ENCODE measurements at places on chromosomes 13 and 19.

GRCh38 chr13:78139765-78140164 lies 221.1 kb upstream of the EDNRB start:
- no peak for DNase-seq

GRCh38 chr19:7637374-7638256 lies 705 bp downstream of the STXBP2 start:
- no peak for DNase-seq

DNA sequence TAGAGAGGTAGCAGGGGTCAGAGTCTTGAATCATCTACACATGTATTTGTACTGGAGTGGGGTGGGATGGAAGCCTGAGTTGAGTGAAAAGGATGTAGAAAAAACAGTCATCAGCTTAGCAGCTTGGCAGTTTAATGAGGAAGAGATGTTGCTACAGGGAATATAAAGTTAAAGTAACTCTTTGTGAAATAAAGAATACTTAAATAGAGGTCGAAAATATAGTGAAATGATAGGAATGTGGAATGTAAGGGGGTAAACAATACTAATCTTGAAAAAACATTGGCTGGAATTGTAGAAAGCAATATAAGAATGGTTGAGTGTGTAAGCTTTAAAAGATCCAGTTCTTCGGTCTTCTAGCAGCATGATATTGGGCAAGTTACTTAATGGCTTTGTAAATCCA lies 22.7 kb downstream of the NUP58 start:
- DNase-seq: no peak

GRCh38 chr19:35228177-35228930 lies at the start of gene FAM187B:
FAM187B (minus strand) TSS chr19:35228739; CDS start chr19:35228680, 59 bp downstream.
- no peak for DNase-seq

DNA sequence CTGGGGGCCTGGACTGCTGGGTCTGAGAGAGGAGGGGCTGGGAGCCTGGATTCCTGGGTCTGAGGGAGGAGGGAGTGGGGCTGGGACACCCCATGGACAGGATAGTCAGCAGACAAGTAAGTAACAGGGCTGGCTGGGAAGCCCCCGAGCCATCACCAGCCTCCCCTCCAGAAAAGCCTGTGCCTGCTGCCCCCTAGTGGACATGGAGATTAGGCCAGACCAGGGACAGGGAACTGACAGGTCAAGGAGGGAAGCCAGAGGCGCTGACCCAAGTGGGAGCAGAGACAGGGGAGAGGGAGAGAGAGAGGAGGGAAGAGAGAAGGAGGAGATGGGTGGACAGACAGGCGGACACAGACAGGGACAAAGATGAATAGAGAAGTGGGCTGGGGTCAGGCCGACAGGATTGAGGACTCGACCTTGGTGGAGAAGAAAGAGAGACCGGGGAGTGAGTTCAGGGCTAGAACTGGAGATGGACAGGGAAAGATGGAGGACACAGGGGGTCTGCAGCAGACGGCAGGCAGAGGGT lies 6.7 kb upstream of the ERFL start:
- peak; percentile 59 for DNase-seq

- no peak for DNase-seq
Measured at GRCh38 chr13:114002009-114002544, 28.2 kb upstream of the C13orf46 start.

DNA sequence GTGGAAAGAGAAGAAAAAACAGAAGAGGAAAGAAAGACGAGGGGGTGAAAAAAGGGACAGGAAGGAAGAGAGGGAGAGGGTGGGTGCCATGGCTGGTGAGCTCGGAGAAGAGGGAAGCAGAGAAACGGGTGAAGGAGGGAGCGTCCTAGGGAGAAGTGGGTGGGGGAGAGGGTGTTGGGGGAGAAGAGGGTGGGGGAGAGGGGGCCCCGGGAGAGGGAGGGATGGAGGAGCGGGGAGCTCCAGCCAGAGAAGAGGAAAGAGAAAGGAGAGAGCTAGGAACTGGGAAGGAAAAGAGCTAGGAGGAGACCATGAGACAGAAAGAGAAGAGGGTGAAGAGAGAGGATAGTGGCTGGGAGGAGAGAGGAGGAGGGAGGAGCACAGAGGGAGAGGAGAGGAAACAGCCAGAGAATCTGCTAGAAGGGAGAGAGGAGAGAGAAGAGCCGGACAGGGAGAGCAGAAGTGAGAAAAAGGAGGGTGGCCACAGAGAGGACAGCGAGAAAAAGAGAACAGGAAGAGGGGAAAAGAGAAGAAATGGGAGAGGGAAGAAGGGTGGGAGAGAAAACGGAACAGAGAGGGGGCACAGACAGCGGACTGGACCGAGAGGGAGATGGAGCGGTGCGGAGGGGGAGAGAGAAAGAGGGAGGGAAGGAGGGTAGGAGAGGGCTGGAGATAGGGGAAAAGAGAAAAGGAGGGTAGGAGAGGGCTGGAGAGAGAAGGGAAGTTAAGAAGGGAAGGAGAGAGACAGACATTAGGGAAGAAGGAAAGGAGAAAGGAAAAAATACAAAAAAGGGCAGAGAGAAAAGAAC lies 11.9 kb upstream of the GARIN5A start:
- DNase-seq: no peak

DNA sequence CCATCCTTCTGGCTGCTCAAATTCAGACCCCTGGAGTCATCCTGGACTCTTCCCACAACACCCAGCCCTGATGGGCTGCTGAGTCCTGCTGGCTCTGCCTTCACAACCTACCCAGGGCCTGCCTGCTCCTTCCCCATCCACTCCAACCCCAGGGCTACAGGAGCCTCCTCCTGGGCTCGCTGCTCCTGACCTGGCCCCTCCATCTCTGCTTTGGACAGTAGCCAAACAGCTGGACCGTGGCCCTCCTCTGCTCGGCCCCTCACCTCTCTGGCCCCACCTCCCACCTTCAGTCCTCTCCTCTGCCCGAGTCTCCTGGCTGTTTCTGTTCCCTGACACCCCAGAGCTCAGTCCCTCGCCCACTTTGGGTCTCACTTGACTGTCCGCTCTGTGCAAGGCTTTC lies 66.7 kb downstream of the CEBPG start:
- no peak for DNase-seq

DNA sequence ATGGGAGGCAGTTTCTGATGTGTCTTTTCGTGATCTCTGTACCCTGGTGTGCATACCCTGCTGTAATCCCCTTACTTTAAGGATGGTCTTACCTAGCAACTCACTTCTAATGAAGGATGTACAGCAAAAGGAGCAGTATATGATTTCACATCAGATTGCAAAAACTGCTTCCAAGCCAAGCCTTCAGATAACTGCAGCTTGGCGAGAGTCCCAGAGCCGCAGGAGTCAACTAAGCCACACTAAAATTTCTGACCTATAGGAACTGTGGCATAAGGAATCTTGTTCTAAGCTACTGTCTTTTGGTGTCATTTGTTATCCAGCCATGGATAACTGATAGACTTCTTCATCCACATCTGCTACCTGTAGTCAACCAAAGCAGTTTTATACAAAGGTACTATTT lies 496.7 kb downstream of the GPC6 start:
- no peak for DNase-seq

DNA sequence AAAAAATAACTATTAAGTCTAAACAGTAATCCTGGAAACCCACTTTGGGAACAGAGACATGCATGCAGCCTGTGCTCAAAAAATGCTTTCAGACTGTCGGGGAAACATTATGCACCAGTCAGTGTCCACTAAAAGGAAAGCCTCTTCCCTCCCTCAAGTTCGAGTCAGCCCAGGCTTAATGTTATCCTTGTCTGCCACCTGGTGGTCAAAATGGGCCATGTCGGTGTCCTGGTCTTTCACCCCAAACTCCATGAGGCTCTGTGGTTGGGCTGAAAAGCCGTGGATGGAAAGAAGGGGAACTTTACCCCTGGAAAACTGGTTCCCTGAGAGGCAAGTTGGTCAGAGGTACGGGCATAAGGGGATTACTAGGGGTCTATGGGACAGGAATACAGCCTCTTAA lies 88.4 kb upstream of the ZNF492 start:
- DNase-seq: no peak

GRCh38 chr19:18999016-18999758 lies 34.1 kb downstream of the SUGP2 start:
- no peak for DNase-seq

GRCh38 chr19:11159598-11160439 lies 4.2 kb upstream of the SPC24 start:
- no peak for DNase-seq

- no peak for DNase-seq
Measured at GRCh38 chr13:95643571-95643935, 953 bp downstream of the DZIP1 start.

- DNase-seq: no peak
Measured at GRCh38 chr13:46104868-46105267, at the start of gene CPB2. CPB2 (minus strand) TSS chr13:46105033; CDS start chr13:46105009, 24 bp downstream.

GRCh38 chr19:38073841-38074685 lies 150.0 kb downstream of the DPF1 start:
- DNase-seq: no peak

DNA sequence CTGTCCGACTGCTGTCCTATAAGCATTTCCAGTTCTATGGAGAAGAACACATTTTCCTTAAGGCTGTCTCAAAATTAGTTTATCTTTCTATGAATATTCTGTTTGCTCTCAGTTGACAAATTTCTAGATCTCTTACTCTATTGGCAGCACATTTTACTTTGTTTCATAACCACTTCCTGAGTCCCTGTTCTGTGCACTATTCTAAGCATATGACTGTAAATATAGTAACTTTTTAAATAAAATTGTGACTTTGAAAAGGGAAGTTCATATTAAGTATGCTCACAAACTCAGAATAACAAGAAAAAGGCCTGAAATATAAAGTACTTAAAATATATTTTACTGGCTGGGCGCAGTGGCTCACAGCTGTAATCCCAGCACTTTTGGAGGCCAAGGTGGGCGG lies 56.5 kb upstream of the HTR2A start:
- DNase-seq: no peak

GRCh38 chr19:1373534-1374249 lies 10.0 kb upstream of the NDUFS7 start:
- DNase-seq: no peak

DNA sequence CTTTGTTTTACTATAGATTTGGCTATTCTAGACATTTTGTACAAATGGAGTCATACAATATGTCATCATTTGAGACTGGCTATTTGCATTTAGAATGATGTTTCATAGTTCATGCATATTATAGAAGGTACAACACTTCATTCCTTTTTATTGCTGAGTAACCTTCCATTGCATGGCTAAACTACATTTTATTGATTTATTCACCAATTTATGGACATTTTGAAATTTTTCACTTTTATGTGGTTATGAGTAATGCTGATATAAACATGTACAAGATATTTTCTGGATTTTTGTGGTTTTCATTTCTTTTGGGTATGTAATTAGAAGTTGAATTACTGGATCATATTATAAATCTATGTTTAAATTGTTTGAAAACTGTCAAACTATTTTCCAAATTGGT lies 710.3 kb upstream of the SLITRK5 start:
- no peak for DNase-seq

- no peak for DNase-seq
Measured at GRCh38 chr19:634975-635652, 1.8 kb upstream of the POLRMT start.

DNA sequence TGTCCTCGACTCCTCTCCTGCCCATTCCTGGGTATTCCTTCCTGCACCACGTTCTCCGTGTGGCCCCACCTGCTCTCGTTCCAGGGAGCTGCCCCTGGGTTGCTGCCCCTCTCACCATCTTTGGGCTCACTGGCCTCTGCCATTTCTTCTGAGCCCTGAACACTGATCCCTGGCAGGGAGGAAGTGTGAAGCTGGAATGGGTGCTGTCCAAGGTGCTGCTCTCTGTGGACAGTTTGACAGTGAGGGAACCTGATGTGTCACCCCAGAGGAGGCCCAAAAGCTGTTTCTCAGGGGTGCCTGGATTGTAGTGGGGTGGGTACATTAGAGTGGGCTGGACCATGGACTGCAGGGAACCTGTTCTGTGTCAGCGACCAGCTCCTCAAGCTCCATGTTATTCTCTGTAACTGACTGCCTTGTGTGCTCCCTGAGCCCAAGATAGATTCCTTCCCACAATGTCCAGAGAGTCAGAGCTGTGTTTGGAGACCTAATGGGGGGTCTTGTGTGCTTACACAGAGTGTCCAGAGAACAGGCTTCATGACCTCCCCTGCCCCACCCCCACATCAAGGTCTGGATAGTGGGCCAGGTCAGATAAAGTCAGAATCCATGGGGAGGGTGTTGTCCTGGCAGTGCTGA lies 7.2 kb upstream of the CEACAM8 start:
- no peak for DNase-seq

GRCh38 chr13:35988648-35989081 lies 142.5 kb downstream of the DCLK1 start:
- no peak for DNase-seq

DNA sequence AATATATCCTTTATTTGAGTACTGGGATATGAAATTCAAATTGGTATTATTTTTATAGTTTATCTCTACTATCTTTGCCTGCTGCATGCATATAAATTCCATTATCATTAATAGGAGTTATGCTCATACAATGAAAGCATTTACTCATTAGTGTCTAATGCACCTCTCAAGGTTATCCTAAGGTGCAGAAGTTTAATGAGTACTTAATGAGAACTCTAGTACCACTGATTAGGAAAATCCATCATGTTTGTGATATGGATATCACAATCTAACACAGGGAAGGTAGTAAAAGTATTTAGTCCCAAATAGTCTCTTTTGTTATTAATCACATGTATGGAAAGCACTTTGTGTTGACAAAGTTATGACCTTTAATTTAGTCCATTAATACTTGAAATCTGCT lies 77.2 kb upstream of the SLC10A2 start:
- no peak for DNase-seq

DNA sequence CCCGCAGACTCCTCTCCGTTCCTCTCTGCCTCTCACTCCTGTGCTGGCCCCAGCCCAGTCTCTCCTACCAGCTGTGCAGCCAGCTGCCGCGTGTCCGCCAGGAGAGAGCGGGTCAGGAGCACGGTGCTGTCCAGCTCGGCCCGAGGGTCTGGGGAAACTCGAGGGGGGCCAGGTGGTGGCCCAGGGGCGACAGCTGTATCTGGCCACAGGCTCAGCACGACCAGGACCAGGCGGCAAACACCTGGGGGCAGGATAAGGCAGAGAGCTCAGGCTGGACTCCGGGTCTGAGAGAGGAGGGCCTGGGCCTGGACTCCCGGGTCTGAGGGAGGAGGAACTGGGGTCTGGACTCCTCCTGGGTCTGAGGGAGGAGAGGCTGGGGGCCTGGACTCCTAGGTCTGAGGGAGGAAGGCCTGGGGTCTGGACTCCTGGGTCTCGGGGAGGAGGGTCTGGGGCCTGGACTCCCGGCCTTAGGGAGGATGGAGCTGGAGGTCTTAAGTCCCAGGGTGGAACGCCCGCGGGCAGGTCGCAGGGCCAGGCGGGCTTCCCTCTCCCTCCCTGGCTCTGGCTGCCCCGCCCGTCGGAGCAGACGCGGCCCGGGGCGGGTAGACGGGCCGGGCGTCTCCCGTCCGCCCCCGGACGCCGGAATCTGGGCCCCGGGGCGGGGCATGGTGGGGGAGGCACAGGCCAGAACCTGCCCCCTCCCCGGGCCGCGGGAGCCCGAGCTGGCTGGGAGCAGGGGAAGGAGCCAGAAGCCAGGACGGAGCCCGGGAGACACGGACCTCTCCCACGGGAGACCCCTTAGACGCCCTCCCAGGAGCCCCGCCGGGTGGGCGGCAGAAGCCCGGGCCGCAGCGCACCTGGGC lies 1.3 kb downstream of the IL11 start:
- DNase-seq: no peak

DNA sequence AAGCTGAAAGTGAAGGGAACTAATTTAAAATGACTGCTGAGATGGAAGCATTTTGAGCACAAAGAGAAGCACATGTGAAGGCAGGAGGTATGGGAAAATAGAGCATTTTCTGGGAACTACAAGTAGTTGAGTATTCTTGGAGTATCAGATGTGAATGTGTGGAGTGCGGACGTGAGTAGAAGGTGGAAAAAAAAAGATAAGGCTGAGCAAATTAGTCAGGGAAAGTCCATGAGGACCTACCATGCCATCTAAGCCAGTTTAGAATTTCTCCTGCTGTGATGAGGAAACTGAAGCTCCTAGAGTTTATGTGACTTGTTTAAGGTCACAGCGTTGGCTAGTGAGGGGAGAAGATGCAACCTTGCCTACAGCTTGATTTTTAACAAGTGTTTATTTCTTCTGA lies 578.1 kb upstream of the MIR17HG start:
- no peak for DNase-seq

Data from stimulated activated CD4-positive, alpha-beta T cell treated with anti-CD3 and anti-CD28 coated beads, TNF-alpha, amount 100 ng/mL, for 1 hour (primary cell).